NCI-H1694 (cell line): ENCODE measurements at places on chromosomes 12 and 14.

DNA sequence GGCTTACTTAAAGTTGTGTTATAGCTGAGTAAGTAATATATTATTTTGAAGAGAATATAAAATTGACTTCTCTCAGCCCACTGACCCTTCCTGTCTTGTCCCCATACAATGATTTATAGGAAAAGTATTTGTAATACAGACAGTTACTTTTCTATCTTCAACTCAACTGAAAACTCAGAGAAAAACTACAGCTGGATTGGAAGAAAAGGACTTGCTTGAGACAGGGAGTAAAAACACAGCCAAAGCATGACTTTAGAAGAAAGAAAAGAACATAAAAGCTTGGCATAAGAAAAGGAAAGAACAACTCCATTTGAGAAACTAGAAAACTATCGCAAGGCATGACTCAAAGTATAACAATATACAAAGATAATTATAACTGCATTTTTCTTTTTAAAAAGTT is 57.5 kb downstream of the MSRB3 start:
- no peak for DNase-seq

- no peak for DNase-seq
Observed at GRCh38 chr14:90985601-90986242, 74.7 kb downstream of the RPS6KA5 start.

DNA sequence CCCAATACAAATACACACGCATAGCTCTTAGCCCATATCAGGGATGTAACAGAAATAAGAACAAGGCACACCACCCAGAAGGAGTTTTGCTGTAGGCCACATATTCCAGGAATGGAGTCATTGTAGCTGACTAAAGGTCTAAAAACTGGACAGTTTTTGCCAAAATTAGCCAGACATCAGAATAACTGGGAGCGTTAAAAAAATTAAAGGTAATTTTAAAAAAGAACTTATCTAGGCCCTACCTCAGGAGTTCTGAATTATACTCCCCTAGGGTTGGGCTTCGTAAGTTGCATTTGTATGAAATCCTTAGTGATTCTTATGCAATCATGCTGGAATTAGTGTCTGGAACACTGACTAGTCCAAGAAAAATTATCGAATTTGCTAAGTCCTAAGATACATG is 987.7 kb downstream of the GALC start:
- no peak for DNase-seq

- DNase-seq, result no peak
Observed at GRCh38 chr12:87814625-87815024, 214.6 kb downstream of the C12orf50 start.

GRCh38 chr14:43853541-43853940 is 653.5 kb downstream of the FSCB start:
- DNase-seq, result no peak

DNA sequence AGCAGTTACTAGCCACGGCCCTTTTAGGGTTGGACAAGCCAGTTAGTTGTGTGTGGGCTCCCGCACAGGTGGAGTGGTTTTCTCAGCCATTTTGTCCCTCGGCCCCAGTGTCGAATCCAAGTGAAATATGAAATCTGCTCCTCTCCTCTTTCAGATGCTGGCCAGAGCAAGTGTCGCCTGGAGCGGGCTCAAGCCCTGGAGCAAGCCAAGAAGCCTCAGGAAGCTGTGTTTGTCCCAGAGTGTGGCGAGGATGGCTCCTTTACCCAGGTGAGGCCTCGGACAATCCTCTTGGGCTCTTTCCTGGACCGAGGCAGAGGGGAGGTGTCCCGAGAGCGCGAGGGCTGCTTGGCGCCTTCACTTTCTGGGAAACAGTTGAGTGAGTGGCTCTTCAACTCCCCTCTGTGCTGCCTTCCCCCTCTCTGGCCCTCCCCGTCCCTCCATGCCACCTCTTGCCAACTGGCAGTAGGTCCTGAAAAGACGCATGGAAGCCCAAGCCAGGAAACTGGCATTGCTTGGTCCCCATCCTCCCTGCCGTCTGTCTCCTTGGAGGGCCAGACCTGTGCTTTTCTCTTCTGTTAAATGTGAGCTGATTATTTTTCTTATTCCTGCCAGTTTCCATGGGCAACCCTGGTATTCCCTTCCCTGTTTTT is 74.2 kb downstream of the SMOC1 start:
- no peak for DNase-seq

DNA sequence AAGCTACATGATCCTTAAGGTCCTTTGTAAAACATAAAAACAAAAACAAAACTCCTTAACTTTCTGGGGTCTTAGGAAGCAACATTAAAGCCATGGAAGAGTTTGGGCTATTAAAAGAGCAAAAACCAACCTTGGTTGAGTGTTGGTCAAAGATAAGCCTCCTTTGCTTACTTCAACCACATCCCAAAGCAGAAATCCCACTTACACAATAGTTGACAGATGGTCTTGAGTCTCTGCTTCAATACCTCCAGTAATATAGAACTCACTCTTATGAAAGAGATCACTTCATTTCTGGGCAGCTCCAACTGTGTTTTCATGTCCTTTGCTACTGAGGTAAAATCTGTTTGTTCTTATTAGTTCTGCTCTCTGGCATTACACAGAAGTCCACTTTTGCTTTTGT is 125.8 kb downstream of the SLC38A4 start:
- DNase-seq, result no peak

GRCh38 chr14:80565001-80565400 is 353.7 kb upstream of the DIO2 start:
- no peak for DNase-seq

DNA sequence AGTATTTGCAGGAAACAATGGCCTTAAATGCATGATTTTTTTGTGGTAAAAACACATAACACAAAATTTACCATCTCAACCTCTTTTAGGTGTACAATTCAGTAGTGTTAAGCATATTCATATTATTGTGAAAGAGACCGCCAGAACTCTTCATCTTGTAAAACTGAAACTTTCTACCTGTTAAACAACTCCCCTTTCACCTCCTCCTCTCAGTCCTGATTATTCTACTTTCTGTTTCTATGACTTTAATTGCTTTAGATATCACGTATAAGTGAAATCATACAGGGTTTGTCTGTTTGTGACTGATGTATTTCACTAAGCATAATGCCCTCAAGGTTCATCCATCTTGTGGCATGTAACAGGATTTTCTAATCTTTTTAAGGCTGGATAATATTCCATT is 353.4 kb downstream of the ADAMTS20 start:
- DNase-seq, result no peak

- DNase-seq, result no peak
Observed at GRCh38 chr12:55629058-55629841, 7.4 kb upstream of the OR10P1 start.

GRCh38 chr14:103126088-103126872 is 3.0 kb downstream of the TNFAIP2 start:
- DNase-seq, result no peak

DNA sequence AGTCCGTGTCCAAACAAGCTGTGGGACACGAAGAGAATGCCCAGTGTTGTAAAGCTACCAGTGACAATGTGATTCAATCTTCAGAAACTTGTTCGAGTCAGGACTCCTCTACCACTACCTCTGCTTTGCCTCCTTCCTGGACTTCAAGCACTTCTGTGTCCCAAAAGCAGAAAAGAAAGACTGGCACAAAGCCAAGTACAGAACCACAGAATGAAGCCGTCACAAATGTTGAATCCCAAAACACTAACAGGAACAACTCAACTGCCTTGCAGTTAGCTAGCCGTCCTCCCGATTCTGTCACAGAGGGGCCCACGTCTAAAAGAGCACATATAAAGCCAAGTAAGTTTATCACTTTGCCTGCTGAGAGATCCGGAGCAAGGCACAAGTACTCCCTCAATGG is 284.9 kb downstream of the LRFN5 start:
- no peak for DNase-seq

- no peak for DNase-seq
Observed at GRCh38 chr12:132432721-132433577, 57.0 kb upstream of the FBRSL1 start.
